Esophagus squamous epithelium (tissue), 5 donors: ENCODE measurements at places on chromosomes 3 and 15.

GRCh38 chr15:66578286-66578875 lies 12.6 kb upstream of the LCTL start:
- no peak for DNase-seq

DNA sequence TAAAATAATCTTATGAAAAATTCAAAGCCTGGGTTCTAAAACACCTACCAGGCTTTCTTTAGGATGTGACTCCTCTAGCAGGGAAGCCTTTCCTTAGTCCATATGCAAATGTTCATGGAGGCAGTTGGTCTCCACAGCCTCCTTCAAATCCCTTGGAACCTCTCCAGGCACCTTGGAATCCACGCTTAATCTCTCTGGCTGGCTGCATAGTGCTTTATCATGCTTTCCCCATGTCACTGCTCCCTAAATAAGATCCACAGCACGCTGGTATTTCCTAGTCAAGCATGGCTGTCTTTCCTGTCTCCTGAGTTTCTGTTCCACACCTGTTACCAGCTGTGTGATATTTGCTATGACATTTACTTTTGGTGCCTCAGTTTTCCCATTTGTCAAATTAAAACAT lies 71.3 kb downstream of the CLSTN2 start:
- DNase-seq: no peak

DNA sequence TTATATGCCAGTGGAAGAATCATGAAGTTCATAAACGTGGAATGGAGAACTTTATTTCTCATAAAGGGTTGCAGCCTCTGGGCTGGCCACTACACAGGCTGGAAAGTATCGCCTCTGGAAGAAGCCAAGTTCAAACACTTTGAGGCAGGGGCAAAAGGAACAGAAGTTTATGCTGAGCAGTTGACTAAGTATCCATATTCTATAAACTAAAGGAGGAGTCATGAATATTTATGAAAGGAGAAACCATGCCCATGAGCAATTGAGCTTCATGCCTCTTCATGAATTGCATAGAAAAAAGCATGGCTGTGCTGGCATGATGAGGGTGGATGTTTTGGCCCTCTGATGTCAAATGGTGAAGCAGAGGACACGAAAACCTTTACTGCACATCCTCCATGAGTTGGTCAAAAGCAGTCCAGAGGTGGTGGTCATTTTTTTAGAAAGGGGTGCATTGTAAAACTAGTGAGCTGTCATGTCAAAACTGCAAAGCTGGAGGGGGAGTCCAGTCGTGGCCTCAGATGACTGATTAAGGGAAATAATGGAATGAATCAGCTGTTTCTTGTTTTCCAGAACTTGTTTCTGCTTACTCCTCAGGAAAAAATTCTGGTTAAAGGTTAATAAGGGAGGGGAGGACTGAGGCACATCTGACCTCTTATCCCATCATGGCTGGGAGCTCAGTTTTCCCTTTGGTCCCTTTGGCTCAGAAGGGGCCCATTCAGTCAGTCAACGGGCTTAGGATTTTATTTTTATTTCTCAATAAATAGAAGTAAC lies 276.7 kb downstream of the CHL1 start:
- DNase-seq: no peak

- no peak for DNase-seq
These were observed 544.7 kb downstream of the MECOM start for GRCh38 chr3:169118666-169119370.

DNA sequence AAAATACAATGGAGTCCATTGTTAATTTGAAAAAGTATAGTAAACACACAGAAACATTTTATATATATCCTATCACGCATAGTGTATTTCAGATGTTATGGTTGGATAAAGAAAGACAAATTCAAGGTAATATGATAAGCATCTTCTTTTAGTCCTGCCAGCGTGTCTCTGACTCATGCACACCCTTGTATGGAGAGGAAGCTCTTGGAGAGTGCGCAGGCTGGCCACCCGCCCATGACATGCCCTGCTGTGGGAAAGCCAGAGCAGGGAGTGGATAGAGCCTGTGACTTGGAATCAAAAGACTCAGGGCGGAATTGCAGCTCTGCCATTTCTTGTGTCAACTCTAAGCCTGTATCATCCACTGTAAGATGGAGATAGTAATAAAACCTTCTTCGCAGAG lies 23.0 kb upstream of the COPG1 start:
- DNase-seq: no peak

DNA sequence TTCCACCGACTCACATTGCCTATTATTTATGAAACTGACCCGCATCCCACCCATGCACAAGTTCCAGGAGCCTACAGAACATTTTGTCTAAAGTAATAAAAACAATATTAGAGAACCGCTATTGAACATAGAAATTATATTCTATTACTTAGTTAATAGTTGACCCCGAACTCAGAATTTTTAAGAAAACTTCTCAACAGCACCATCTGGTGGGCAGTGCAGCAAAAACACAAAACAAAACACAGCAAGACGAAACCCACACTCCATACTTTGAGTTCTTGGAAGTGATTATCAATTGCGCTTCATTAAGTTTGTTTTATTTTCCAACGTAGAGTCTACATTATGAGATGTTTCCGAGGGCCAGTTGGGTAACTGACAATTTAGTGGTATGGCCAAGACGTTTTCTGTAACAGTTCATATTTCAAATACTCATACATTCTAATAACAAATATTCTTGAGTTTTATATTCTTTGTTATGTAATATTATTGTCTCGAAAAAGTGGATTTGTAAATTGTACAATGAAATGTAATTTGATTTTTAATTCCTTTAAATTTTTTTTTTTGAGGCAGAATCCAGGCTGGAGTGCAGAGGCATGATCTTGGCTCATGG lies 24.0 kb upstream of the C3orf70 start:
- no peak for DNase-seq

- no peak for DNase-seq
These were observed 3.5 kb downstream of the HDC start for GRCh38 chr15:50261981-50262380.

DNA sequence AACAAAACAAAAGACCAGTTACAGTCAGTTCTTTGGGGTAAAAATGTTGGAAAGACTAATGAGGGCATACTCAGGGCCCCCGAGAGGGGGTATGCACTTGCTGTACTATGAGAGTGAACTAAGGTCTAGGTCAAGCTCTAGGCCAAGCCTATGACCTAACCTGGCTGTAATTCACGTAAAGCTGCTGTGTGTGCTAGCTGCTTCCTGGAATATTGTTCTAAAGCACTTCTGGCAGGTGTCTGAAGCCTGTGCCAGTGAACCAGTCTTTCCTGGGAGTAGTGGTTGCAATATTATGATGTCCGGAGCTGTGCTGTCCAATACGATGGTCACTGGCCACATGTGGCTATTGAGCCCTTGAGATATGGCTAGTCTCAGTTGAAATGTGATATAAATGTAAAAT lies 13.1 kb upstream of the CX3CR1 start:
- DNase-seq: no peak

DNA sequence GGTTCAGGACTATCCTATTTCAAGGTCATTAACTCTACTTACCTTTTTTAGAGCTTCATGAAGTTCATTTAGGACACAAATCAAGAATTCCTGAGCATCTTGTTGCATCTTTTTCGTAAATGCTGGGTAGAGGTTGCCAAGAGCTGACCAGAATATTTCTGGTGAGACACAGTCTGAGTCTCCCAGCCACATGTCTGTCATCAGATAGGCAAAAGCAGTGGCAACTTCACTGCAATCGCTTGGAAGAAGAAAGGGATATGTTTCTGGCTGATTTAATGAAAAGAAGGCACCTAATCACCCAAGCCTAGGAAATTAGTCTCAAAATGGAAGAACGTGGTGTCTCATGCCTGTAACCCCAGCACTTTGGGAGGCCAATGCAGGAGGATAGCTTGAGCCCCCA lies 2.9 kb downstream of the USP50 start:
- no peak for DNase-seq

DNA sequence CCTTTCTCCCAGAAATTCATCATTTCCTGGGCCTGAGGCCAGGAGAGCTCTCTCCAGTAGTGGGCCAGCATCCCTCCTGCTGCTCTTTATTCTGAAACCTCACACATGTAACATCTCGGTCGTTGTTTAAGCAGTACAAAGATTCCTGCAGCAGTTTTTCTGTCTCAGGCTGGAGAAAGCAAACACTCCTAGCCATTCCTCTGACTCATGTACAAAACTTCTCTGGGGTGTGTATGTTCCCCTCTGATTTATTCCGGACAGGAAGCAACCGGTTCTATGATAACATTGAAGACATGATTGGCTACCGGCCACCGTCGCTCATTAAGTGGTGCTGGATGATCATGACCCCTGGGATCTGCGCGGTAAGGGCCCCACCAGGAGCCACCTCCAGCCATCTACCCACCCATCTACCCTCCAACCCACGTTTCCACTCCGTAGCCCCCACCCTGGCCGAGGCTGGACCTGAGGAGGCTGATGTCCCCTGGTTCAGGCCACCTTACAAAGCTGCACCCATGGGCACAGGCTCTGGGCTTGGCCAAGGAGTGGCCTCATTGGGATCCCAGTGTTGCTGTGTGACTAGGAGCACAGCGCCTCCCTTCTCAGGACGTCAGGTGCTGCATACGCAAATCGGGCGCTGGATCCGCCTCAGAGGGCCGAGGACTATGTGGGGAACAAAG lies 58.6 kb upstream of the SLC6A1 start:
- no peak for DNase-seq

GRCh38 chr3:104779324-104779723 lies 587.4 kb upstream of the ALCAM start:
- no peak for DNase-seq

GRCh38 chr15:40879609-40880008 lies 5.6 kb upstream of the RHOV start:
- DNase-seq: no peak

GRCh38 chr3:48276911-48277641 lies 36.2 kb downstream of the ZNF589 start:
- DNase-seq: no peak

- DNase-seq: no peak
These were observed 191.1 kb upstream of the TSC22D2 start for GRCh38 chr3:150216866-150217600.

- no peak for DNase-seq
These were observed 494.7 kb upstream of the NECTIN3 start for GRCh38 chr3:110576960-110577359.

DNA sequence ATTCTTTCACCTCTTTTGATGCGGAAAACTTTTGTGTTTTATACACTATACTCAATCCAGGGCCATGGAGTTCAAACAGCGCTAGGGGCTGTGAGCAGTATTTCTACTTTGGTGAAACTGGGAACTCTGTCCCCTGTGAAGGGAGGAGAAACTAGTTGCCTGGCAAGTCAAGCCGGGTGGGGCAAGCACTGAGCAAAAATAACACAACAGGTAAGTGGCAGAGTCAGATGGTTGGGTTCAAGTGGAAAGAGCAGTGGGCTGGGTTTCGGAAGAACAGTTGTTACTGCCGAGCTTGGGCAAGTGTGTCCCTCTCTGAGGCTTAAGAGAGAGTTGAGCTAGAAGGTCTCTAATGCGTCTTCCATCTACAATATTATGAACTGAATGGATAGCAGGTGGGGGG lies 59.7 kb upstream of the ROPN1 start:
- no peak for DNase-seq

DNA sequence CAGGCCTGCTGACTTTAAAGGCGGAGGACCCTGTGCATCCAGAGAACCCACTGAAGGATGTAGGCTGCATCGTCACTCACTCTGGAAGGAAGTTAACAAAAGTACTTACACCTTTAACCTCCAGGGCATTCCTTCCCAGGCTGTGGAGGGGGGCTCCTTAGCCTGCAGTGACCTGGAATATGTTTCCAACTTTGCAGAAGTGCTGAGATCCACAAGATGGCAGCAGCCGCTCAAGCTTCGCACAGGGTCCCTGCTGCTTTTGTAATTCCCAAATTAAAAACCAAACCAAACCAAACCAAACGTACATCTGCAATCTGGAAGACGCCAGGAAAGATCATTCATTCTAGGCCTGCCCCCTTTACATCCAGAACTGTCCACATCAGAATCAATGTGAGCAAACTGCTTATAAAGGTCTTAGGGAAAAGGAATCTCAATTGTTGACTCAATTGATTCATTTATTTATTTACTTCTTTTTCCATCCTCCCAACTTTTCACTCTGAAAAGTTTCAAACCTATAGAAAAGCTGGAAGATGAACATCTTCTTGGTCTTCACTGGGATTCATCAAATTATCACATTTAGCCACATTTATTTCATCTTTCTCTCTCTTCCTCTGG lies 70.5 kb upstream of the KLHL25 start:
- no peak for DNase-seq

DNA sequence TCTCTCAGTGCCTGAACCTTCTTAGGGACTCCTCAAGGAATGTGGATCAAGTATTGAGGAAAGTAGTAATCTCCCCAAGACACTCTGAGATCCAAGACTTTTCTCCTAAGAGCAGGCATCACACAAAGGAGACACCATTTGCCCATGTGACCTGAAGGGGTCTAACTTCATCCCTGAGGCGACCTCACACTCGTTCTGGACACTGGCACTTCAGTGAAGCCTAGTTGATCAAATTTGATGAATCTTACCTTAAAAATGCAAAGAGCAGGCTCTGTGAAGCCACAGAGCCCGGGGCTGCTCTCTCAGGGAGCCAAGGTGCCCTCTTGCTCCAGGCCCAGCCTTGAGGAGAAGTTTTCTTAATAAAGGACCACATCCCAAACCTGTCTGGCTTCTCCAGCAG lies 64.3 kb downstream of the SCN11A start:
- DNase-seq: no peak

GRCh38 chr15:72065801-72066200 lies 52.1 kb downstream of the MYO9A start:
- DNase-seq: no peak

DNA sequence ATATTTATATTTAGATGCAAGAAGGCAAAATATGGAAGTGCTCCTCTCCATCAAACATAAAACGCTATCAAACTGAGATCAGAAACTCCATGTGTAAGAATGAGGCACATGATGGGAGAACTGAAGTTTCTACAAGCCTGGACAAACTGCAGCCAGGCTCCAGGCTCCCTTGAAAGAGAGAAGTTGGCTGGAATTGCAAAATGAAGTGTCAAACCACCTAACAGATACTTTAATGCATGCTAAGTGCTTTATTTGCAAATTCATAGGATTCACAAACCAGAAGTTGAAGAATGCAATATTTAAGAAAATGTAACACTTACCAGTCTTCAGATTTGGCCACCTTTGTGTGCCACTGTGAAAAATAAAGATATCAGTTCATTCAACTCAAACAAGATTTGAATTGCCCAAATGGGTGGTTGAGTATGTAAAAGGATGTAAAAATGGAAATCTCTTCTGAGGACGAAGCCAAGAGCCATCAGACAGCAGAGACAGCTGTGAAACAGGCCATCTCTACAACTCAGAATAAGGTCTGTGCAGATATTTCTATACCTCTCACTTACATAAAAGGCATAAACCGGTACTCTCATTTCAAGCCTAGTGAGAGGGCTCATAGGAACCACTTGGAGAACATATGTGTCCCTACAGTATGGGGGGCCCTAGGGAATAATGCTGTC lies 87.0 kb downstream of the DPPA2 start:
- DNase-seq: no peak
